Peyer's patch (tissue), 4 donors: ENCODE measurements at places on chromosomes 16 and 17. TPM values are rescaled to one million over a fixed set of nuclear protein-coding genes. Genes with fewer than 3 reads are reported as not detected.

DNA sequence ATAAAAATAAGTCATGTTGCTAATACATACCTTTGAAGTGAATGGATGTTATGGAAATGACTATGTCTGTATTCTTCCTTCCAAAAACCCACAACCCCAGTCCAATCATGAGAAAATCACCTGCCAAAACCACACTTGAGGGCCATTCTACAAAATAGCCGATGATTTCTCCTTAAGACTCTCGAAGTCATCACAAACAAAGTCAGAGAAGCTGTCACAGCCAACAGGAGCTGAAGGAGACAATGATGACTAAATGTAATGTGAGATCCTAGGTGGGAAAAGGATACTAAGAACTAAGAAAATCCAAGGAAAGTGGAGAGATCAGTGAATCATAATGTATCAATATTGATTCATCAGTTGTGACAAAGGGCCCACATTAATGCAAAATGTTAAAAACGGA, 432.9 kb upstream of the DYNLRB2 start:
- no peak for DNase-seq
- no peak overlapping the region for H3K4me3 ChIP-seq
- no peaks in the 10 kb centered on the region for H3K36me3 ChIP-seq
- no peak overlapping the region for H3K27ac ChIP-seq
- H3K27me3 ChIP-seq = no peaks in the 10 kb centered on the region

Gene NPIPA2
- total RNA-seq = not detected

GRCh38 chr17:82959242-82959930, 119.6 kb upstream of the ZNF750 start:
- H3K27ac ChIP-seq = no peak overlapping the region
- DNase-seq = peak; percentile 43
- H3K4me1 ChIP-seq = peaks cover 8% of the 10 kb centered on the region
- H3K36me3 ChIP-seq = no peaks in the 10 kb centered on the region
- H3K27me3 ChIP-seq = no peaks in the 10 kb centered on the region
- no peak overlapping the region for H3K4me3 ChIP-seq

Gene NDUFAF8
- 32.2 TPM for total RNA-seq

Gene CYGB
- 10.9 TPM for total RNA-seq

Gene CCL15
- 63.9 TPM for total RNA-seq

DNA sequence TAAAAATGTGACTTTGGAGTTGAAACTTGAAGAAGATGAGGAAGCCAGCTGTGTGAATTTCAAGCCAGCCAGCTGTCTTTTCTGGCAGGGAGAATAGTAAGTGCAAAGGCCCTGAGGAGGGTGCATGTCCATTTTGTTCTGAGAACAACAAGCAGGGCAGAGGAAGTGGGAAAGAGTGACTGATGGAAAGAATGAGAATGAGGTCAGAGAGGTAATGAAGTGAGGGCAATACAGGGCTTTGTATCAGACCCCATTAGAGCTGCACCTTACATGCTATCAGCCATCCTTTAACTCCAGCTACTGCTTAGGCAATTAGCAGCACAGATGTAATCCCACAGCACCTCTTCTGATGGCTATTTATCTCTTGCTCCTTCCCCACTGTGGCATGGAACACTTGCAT, 34.2 kb upstream of the ABCA5 start:
- no peak overlapping the region for H3K27ac ChIP-seq
- H3K4me3 ChIP-seq = no peak overlapping the region
- H3K27me3 ChIP-seq = no peaks in the 10 kb centered on the region
- no peaks in the 10 kb centered on the region for H3K36me3 ChIP-seq

DNA sequence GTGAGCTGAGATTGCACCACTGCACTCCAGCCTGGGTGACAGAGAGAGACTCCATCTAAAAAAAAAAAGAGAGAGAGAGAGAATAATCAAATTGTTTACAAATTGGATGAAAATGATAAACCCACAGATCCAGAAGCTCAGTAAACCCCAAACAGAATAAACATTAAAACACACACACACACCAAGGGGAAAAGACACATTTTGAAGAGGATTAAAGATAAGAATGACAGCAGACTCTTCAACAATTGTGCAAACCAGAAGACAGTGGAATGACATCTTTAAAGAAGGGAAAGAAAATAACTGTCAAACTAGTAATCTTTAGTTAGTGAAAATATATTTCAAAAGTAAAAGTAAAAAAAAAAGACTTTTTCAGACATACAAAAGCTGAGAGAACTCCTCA, 64.4 kb upstream of the RPL38 start:
- no peak for DNase-seq
- H3K4me1 ChIP-seq = no peaks in the 10 kb centered on the region
- H3K36me3 ChIP-seq = no peaks in the 10 kb centered on the region
- H3K27ac ChIP-seq = no peak overlapping the region
- no peaks in the 10 kb centered on the region for H3K27me3 ChIP-seq
- no peak overlapping the region for H3K4me3 ChIP-seq

DNA sequence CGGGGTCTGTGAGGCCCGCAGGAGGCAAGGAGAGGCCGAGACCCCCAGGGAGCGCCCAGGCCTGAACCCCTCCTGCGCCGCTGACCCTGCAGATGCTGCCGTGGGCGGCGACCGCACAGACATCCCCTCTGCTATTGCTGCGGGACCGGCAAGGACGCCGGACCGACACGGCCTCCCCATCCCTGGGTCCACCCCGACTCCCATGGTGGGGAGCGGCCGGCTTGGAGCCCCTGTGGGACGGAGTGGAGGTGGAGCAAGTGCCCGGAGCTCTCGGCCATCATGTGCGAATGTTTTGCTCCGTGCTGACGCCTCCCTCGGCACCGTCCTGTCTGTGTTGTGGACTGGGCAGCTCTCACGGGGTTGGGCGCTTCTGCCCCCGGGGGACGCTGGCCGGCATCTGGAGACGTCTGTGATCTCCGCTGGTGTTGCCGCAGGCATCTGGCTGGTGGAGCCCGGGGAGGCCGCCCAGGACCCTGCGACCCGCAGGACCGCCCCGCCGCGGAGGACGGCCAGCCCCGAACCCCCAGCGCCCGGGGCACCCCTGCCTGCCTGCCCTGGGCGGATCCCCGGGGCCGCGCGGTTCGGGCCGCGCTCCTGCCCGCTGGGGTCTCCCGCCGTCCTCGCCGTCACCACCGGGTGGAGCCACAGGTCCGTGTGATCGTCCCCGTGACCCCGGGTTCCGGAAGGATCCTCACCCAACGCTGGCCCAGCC, 12.8 kb upstream of the GNG13 start:
- H3K27me3 ChIP-seq = no peaks in the 10 kb centered on the region
- no peaks in the 10 kb centered on the region for H3K36me3 ChIP-seq
- H3K4me3 ChIP-seq = no peak overlapping the region
- H3K27ac ChIP-seq = no peak overlapping the region
- peaks cover 6% of the 10 kb centered on the region for H3K4me1 ChIP-seq
- DNase-seq = peak; percentile 32

Gene EPOP
- total RNA-seq = not detected

DNA sequence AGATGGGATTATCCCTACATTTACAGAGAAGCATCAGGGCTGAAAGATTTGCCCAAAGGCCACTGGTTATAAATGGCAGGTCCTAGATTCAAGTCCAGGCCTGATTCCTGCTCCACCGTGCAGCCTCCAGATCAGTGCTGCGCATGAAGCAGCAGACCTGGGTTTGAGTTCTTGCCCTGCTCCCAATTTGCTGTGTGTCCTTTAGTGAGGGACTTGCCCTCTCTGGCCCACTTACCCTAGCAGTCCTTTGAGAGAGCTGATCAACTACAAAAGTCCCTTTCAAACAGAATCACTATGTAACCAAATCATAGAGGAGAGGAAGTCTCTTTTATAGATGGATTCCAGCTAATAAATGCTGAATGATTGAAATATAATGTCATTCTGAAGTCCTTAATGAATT, 200.4 kb downstream of the RAB11FIP4 start:
- no peaks in the 10 kb centered on the region for H3K27me3 ChIP-seq
- H3K36me3 ChIP-seq = no peaks in the 10 kb centered on the region
- no peak overlapping the region for H3K4me3 ChIP-seq
- no peak for DNase-seq

DNA sequence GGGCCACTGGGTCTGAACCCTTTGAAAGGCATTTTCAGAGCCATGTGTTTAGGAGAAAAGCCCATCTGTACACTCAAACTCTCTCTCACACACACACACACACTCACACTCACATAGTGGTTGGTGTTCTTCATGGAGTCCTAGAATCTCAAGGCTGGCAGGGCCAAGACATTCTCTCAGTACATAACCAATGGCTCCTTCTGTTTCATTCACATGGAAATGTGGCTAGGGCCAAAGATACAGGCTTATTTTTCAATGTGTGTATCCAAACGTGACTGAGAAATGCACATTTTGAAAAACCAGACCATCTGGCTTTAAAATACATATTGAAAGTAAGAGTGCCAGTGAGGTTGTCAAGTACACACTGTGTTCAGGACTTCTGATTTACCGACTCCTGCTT, 59.0 kb upstream of the SALL1 start:
- H3K27me3 ChIP-seq = no peaks in the 10 kb centered on the region
- H3K4me1 ChIP-seq = no peaks in the 10 kb centered on the region
- no peaks in the 10 kb centered on the region for H3K36me3 ChIP-seq
- H3K27ac ChIP-seq = no peak overlapping the region

Gene MT2A
- 390 TPM for total RNA-seq

Gene KRT12
- 9.1 TPM for total RNA-seq

GRCh38 chr17:74130841-74131240, 72.6 kb upstream of the RPL38 start:
- H3K36me3 ChIP-seq = no peaks in the 10 kb centered on the region
- no peak overlapping the region for H3K4me3 ChIP-seq
- no peak for DNase-seq
- H3K4me1 ChIP-seq = no peaks in the 10 kb centered on the region
- H3K27ac ChIP-seq = no peak overlapping the region

DNA sequence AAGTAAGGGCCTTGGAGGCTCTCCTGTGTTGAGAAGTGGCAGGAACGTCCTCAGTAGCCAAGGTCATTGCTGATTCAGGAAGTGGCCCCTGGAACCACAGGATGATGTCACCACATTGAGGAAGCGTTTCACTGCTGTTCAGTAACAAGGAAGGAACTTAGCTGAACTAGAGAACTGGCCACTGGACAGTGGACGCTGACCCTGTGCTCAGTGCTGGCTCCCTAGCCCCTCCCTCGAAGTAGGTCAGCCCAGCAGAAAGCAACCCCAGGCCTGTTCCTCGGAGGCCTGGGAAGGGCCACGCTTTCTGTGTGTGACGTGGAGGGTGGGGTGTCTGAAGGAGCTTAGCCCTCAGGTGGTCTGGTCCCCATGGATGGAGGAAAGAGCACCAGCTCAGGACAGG, 58.3 kb downstream of the B9D1 start:
- no peaks in the 10 kb centered on the region for H3K36me3 ChIP-seq
- DNase-seq = no peak
- H3K27me3 ChIP-seq = no peaks in the 10 kb centered on the region
- peaks cover 36% of the 10 kb centered on the region for H3K4me1 ChIP-seq

Gene SLC35G6
- total RNA-seq = not detected

DNA sequence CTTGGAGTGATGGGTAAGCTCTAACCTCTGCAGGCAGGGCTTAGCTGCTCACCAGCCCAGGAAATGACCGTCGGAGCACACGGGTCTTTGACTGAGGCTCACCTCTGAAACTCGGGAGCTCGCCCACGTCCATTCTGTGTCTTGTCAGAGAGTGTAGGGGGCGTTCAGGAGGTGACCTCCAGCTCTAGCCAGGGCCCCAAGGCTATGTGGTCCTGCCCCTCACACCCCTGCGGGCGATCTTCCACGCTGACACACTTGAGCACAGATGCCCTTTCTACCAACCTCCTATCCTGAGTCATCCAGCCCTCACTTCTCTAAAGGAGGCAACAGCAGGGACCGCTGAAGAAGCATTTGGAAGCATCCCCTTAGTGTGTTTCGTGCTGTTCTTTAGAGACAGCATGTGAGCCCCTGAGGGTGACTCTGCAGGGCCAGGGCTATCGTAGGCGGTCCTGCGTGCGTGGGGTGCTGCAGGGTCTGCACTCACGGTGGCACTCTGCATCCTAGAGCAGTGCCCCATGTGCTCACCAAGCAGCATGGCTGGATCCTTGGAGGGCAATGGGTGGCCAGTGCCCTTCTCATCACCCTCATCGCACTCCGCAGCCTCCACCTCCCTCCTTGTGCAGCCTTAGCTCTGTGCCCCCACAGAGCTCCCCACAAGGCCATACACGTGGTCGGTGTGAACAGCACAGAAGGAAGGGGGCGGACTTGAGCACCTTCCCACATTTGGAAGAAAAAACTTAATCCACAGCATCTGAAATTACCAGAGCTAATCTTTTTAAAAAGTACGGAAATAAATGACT, 33.8 kb downstream of the SLC47A1 start:
- H3K4me3 ChIP-seq = no peak overlapping the region
- H3K27me3 ChIP-seq = no peaks in the 10 kb centered on the region
- H3K4me1 ChIP-seq = no peaks in the 10 kb centered on the region
- no peaks in the 10 kb centered on the region for H3K36me3 ChIP-seq
- no peak overlapping the region for H3K27ac ChIP-seq

Gene P2RX1
- 27.2 TPM for total RNA-seq

Gene ABCC12
- not detected for total RNA-seq

GRCh38 chr17:74145756-74146155, 57.7 kb upstream of the RPL38 start:
- DNase-seq = no peak
- H3K27me3 ChIP-seq = no peaks in the 10 kb centered on the region
- H3K36me3 ChIP-seq = no peaks in the 10 kb centered on the region

- no peaks in the 10 kb centered on the region for H3K27me3 ChIP-seq
- no peak overlapping the region for H3K4me3 ChIP-seq
- H3K27ac ChIP-seq = peak overlapping the region; percentile 78
- H3K4me1 ChIP-seq = no peaks in the 10 kb centered on the region
- DNase-seq = no peak
- H3K36me3 ChIP-seq = no peaks in the 10 kb centered on the region
Observed at GRCh38 chr17:82440991-82441627, 9.4 kb downstream of the CYBC1 start.

Gene ASB16
- total RNA-seq = not detected
